COLO829 (cell line): ENCODE measurements at places on chromosomes 5 and 9.

DNA sequence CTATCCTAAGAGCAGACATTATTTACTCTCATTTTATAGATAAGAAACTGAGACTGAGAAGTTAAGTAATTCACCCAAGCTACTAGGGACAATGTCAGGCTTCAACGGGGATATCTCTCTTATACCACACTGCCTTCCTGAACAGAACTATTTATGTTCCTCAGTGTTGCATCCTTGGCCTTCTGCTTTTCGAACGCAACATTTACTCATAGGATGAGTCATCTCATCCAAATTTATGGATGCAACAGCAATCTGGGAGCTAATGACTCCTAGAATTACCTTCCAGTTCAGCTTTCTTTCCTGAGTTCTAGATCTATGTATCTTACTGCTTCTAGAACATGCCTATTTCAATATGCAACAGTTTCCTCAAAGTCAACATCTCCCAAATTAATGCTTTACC is 103.6 kb upstream of the PAM start:
- DNase-seq = no peak

DNA sequence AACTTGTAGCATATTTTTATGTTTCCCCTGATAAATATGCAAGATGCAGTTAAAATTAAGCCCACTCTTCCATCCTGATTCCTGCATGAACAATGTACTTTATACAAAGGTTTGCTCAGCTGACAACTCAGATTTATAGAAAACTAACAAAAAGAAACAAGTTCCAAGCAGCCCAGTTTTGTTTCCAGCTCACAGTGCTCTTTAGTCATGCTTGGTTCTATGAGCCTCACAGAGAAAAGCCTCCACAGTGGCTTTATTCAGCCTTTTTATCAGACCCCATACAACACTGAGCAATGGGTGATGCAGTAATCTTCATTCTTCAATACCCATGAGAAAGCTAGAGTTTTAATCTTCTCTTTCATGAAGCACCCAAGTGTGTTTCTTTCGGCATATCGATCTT is 329.6 kb downstream of the SLCO4C1 start:
- DNase-seq = no peak

DNA sequence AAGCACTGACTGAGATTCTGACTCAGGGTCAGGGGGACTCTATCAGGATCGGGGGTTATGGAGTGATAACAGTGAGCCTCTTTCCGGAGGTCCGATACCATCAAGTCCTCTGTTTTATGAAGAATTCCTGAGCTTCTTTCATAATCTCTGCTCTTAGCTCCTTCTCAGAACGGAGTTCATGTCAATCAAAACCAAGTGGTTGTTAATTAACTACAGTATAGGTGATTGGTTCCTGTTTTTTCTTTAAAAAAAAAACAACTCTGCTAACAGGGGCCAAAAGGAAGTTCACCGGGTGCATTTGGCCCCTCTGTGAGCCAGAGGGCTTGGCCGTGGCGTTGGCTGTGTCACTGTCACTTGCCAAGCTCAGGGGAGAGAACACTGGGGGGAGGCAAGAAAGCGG is 4.0 kb downstream of the GFI1B start:
- no peak for DNase-seq

GRCh38 chr9:115116421-115117284 is 1.3 kb downstream of the TNC start:
- DNase-seq = no peak

DNA sequence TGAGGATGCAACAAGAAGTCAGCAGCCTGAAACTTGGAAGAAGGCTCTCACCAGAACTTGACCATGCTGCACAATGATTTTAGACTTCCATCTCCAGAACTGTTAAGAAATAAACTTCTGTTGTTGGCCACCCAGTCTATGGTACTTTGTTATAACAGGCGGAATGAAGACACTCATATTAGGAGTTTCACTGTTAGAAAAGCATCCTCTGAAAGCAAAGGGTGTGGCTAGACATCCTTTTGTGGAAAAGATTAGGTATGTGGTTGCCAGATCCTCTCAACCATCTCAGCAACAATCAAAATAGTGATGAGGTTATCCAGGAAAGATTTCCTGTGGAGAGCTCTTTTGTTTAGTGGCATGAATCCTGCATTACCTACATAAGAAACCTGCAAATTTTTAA is 20.7 kb downstream of the ITGA2 start:
- no peak for DNase-seq

GRCh38 chr5:15366676-15367391 is 133.1 kb upstream of the FBXL7 start:
- no peak for DNase-seq

- no peak for DNase-seq
These were observed 13.5 kb downstream of the CREBRF start for GRCh38 chr5:173069671-173070070.

DNA sequence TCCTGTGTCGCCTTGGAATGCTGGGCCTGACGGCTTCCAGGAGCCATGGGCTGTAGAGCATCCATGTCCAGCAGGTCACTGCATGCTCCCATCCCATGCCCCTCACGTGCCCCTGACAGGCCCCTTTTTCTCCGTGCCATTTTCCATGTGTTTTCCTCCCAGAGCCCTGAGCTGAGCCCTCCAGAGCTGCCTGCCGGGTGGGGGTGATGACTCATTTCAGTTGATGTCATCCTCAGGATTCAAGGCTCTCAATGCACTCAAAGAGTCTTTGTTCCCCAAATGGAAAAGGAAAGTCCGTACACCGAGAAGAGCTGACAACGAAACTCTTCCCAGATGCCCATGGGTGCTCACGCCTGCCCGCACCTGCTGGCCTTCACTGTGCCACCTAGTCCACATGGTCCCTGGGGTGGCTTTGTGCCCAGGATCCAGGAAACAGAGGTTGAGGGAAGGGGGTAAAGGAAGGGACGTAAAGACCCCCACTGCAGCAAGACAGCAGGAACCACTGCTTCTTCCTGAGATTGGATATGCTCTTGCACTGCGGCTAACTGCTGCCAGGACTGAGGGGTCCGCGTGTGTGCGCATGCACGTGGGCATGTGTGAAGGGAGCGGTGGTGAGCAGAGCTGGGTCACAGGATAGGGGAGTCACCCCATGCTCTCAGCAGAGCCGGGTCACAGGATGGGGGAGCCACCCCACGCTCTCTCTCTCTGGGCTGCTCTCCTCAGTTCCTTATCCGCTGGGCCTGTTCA is 27.6 kb downstream of the COL15A1 start:
- peak; percentile 96 for DNase-seq

DNA sequence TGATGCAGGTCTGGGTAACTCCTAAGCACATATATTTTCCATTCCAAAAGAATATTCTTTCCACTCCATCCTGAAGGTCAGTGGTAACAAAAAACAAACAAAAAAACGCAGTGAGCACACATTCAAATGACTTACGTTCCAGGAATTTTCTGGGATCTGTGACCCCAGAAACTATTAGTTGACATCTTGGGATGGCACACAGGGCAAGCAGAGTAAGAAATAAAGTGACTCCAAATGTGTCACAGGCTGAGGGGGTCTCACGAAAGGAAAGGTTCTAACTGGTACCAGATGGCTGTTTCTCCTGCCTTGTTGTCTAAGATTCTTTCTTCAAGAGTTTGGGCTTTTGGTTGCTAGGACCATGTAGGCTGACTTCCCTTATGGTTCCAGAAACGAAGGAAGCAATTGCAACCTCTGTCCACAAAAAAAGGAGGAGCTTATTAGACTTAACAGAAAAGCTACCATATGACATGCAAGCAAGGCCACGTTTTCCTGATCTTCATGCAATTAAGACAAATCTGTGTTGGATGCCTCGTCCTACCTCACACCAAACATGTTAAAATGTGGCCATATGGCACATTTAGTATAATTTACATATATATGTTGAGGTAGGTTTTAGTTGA is 32.7 kb downstream of the PTGS1 start:
- no peak for DNase-seq

DNA sequence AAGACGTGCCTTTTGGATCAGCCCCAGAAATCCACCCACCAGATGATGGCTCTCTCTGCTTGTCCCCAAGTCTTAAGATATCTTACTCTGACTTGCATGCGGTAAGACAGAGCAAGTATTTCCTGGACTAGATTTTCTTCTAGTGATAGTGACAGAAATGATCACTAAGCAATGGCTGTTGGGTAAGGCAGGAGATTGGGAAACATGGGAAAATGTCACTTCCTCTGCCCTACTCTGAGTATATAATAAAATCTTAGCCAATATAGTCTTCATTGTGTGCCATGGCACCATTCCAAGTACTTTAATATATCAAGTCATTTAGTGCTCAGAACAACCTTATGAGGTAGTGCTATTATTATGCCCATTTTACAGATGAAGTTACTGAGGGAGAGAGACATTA is 31.0 kb upstream of the GNA14 start:
- DNase-seq = no peak
